ENCODE measurements at places on chromosomes 7 and 10.

DNA sequence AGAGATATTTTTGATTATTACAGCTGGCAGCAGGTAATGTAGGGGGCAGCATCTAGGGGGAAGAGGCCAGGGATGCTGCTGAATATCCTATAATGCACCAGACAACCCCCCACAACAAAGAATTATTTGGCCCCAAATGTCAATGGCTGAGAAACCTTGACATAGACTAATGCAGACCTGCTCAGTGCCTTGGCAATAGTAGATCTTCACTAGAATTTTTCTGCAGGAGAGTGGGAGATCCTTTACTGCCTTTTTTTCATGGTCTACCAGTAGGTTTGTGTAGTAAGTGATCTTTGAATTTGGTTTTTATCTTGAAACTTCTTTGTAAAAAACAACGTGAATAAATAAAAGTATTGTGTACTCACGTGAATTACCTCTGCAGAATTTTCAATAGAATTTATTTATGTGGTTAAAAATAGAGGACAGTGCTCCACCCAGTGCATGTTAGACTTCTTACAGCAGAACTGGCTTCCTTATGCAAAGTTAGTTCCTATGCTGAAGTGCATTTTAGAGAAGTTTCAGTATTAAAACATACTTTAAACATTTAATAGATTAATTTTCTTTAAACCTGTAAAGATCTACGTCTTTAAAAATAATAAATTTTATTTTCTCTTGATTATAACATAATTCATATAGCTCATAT is 199.6 kb upstream of the HDAC9 start:
- no peak for DNase-seq

GRCh38 chr10:63765126-63765525 is 243.9 kb downstream of the REEP3 start:
- no peak for DNase-seq

- DNase-seq: no peak
These were observed 37.2 kb upstream of the BMPER start for GRCh38 chr7:33868166-33868565.

DNA sequence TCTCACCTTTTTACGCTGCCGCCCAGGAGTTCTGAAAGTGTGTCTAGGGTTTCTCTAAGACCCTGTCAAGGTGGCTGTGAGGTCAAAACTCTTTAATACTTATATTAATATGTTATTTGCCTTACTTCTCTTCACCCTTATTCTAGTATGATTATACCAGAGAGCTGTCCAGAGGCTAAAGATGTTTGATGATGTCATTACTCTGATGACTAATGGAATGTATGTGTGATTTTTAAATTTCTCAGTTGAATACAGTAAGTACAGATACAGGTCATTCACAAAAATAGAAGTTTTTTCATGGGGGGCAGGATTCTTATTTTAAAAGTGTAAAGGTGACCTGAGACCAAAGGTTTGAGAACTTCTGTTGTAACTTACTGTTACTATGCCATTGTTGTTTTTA is 150.6 kb upstream of the FOXP2 start:
- no peak for DNase-seq

- DNase-seq: no peak
These were observed 31.0 kb downstream of the SLIT1 start for GRCh38 chr10:97154781-97155180.

GRCh38 chr10:132515811-132516726 is 21.5 kb upstream of the INPP5A start:
- no peak for DNase-seq

GRCh38 chr10:125004571-125005311 is 62.8 kb downstream of the ZRANB1 start:
- no peak for DNase-seq

DNA sequence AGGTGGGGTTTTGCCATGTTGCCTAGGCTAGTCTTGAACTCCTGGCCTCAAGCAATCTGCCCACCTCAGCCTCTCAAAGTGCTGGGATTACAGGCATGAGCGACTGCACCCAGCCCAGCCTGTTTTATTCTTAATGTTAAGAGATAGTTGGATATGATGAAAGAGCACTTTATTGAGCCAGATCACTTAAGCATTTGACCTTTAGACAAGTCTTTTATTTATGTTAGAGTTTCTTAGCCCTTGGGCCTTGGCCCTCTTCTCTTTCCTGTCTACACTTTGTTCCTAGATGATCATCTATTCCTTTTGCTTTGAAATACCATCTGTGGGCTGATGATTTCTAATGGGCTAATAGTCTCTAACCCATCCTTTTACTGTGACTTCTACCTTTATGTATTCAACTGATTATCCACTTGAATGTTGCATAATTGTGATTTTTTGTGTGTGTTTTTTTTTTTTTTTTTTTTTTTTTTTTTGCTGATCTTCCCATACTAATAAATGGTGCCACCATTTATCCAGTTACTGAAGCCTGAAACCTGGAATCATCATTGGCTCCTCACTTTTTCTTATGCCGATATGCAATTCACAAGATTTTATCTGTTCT is 34.8 kb downstream of the BTRC start:
- no peak for DNase-seq

- no peak for DNase-seq
These were observed 53.7 kb downstream of the VKORC1L1 start for GRCh38 chr7:65926588-65926987.

GRCh38 chr7:47735431-47736345 is 153.8 kb upstream of the TNS3 start:
- DNase-seq: no peak

DNA sequence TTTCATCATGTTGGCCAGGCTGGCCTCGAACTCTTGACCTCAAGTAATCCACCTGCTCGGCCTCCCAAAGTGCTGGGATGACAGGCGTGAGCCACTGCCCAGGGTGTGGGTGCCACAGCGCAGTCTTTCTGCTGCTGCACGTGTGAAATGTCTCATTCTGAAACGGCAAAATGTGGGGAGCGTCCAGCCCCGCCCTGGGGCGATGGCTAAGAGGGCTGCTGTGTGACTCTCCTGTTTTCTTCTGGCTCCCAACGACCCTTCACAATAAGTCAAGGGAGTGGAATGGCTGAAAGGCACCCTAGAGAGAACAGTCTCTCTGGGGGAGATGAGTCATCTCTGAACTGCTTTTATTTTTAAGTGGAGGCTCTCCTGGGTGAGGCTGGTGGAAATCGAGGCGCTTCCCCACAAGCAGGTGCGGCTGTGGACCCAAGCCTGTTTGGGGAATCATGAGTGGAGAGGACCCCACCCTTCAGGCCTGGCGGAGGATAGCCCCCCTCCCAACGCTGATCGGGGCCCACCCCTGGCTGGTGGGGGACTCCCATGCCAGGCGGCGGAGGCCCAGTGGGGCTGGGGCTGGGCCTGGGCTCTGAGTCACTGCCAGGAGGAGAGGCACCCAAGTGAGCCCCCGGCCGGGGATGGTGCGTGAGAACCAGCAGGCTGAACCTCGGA is 18.0 kb downstream of the ADAP1 start:
- no peak for DNase-seq

DNA sequence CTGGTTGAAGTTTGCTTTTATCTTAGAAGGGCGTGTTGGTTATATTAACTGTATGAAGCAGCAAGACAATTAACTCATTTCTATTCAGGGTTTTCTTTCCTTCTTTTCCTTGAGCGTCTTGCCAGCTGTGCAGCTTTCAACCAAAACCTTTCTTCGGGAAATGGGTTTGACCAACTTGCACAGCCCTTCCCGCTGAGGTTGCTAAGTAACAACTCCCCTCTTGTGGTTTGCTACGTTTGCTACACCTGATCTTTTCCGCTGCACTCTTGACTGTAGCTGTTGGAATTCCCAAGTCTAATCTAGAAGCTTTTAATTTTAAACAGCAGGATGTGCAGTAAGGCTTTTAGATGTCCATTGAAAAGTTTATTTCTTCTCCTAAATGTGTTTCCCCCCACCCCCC is 116.9 kb downstream of the CDCA7L start:
- no peak for DNase-seq

GRCh38 chr10:75770626-75771081 is 339.2 kb downstream of the LRMDA start:
- DNase-seq: no peak

- no peak for DNase-seq
These were observed 28.6 kb upstream of the RASGEF1A start for GRCh38 chr10:43295436-43295835.

DNA sequence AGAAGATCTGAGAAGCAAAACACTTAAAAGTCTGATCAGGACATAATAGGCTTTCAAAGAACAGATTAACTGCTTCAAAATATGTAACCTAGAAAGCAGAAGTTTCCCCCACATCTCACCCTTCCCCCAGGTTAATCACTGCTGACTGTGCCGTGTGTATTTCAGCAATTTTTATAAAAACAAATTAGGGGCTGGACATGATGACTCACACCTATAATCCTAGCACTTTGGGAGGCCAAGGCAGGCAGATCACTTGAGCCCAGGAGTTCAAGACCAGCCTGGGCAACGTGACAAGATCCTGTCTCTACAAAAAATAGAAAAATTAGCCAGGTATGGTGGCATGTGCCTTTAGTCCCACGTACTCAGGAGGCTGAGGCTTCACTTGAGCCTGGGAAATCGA is 67.6 kb upstream of the GATA3 start:
- DNase-seq: no peak

DNA sequence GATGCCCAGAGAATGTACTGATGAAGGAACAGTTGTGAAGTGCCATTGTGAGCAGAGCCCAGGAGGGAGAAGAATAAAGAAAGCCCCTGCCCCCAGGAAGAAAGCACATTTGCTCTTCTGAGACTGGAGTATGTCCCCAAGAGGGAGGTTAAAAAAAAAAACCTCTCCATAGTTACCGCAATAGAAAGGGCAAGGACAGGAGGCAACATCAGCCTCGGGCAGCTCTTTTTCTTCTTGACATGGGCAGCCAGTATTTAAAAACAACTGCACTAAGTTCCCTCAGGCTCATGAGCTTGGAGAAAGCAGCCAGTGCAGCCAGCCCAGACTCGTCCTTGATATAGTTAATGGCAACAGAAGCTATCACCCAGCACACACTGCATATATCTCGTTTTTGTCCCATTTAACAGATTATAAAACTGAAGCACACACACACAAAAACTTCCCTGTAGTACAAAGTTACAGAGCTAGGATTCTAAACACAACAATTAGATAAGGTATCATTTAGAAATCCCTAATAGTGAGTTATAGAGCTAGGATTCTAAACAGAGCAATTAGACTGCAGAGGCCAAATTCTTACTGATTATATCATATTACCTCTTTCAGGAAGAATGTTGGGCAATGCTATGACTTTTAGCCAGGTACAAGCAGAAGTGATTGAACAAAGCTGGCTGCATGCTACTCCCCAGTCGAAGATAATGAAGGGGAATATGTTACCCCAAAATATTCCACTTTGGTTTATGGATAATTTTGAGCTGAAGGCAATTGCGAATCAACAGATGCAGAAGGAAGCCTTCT is 823.5 kb downstream of the GRID1 start:
- DNase-seq: no peak

DNA sequence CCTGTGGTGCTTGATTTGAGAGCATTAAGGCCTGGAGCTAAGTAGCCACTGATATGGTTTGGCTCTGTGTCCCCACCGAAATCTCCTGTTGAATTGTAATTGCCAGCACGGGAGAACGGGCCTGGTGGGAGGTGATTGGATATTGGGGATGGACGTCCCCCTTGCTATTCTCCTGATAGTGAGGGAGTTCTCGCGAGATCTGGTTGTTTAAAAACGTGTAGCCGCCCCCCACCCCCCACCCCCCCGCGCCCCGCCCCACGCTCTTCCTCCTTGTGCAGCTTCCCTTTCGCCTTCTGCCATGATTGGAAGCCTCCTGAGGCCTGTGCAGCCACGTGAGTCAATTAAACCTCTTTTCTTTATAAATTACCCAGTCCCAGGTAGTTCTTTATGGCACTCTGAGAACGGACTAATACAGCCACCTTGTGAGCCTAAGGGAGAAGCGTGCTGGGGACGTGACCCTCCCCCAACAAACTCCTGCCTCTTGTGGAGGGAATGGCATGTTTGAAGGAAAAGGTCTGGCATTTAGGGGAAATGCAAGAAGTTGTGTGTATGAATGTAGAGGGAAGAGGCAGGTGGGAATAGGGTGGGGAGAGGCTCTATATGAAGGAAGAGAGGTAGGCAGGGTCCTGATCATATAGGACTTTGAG is 118.0 kb upstream of the KMT2C start:
- DNase-seq: no peak
